ENCODE measurements at places on chromosomes 3 and 15.

DNA sequence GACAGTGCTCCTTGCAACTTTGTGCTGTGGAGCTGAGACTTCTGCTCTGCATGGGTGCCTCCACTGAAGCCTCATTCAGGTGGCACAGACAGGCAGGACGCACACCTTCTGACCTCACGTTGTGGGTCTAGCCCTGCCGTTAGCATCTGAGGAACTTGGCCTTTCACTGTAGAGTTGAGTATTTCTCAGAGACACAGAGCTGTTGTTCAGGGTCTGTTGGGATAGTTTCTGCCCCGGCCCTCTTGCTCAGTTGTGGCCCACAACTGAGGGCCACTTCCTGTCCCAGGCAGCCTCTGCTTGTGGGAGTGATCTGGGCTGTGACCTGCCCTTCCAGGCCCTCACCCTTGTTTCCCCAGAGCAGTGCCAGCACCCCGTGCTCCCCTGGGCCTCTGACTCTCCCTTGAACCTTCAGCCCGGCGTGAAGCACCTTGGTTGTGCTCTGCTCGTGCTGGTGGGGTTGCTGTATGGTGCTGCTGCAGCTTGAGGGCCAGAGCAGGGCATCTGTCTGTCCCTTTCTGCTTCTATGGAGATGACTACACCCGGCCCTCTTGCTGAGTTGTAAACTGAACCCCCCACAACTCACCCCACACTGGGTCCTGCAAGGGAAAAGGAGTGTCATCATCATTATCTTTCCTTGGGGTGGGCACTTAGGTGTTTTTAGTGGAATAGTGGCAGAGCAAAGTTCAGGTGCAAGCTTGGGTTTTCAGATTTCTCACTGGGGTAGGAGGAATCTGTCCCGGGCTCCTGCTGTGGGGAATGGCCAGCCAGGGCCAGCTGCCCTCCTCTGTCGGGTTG, 11.7 kb downstream of the BAHD1 start:
- DNase-seq = no peak

- no peak for DNase-seq
Observed at GRCh38 chr15:45534821-45535220, 12.3 kb upstream of the SLC30A4 start.

- DNase-seq = no peak
Observed at GRCh38 chr3:8446845-8447244, 54.8 kb upstream of the LMCD1 start.

GRCh38 chr15:65058394-65059368, 9.1 kb downstream of the RASL12 start:
- DNase-seq = no peak

DNA sequence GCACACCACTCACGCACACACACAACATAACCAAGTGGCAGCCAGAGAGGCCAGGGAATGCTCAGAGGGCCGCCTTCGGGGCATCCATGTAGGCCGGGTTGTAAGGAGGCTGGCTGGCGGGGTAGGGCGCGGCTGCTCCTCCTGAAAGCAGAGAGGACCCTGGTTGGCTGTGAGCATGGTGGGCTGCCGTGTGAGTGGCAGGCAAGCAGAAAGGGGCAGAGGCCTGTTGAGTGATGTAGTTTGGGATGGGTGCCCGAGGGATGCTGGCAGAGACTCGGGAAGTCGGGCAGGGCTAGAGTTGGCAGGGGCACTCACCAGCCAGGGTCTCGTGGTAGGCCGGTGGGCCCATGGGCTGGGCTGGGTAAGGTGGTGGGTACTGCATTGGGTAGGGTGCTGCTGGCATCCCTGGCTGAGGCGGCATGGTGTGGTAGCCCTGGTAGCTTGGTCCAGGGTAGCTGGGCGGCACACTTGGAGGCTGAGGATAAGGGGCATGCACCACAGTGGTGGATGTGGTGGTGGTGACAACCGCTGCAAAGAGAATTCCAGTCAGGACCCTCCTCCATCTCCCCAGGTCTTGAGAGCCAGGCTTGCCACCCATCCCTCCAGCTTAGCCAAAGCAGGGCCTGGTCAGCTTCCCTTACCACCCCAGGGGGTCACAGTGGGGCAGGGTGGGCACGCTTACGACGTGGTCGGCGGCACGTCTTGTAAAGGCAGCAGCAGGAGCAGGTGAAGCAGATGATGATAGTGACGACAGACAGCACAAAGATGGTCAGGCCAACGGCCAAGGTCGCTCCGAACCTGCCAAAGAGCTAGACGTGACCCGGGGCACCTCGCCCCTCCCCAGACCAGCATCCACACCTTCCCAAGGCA, 22.7 kb downstream of the ATRIP start:
- no peak for DNase-seq

DNA sequence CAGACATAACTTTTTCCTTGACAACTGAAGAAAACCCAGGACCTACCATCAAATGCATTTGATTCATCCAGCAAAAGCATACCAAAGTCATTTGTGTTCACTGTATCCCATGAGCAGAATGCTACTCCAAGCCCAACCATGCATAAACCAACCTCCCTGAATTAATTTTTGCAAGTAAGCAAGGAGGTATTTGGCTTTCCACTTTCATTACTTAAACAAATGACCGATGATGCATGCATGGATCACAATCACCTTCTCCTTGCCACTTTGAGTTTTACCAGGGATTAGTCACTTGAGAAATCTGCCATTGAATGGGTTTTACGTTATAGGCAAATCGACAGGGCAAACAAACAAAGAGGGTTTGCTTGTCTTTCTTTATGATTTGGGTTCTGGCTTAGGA, 214.8 kb downstream of the FMN1 start:
- DNase-seq = no peak

DNA sequence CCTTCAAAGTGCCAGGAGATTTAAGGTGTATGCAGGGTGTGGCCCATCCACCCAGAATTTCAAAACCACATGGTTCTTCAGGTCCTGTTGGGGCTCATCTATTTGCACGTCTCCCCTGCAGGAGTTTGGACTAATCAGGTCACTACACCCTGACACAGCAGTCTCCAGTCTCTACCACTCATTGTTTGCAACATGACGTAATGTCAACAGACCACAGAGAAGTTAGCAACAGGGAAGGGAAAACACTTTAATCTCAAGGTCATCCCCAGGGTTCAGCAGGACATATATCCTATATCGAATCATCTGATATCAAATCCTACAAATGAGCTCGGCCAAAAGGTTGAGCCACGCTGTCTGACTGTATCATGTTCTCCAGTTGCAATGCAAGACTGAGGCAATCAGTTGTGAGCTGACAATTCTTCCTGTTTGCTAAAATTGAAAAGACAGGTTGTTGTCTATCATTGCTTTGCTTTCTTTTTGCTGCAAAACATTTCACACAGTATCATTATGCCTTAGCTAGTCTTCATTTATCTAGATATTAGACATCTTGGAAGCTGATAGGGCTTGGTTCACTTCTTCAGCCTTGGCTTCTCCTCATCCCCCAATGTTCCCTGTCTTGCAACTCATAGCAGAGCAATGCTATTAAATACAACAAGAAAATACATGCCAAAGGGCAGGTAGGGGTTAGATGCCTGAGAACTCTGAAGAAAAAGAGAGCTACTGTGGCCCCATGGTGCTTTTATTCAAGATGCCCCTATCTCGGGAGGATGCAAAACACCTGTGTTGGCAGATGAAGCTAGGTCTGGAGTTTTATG, 13.4 kb upstream of the LEKR1 start:
- no peak for DNase-seq

Data from naive thymus-derived CD4-positive, alpha-beta T cell (primary cell).